ENCODE measurements at places on chromosomes 6 and 20. TPM values are rescaled to one million over a fixed set of nuclear protein-coding genes. Genes with fewer than 3 reads are reported as not detected.

DNA sequence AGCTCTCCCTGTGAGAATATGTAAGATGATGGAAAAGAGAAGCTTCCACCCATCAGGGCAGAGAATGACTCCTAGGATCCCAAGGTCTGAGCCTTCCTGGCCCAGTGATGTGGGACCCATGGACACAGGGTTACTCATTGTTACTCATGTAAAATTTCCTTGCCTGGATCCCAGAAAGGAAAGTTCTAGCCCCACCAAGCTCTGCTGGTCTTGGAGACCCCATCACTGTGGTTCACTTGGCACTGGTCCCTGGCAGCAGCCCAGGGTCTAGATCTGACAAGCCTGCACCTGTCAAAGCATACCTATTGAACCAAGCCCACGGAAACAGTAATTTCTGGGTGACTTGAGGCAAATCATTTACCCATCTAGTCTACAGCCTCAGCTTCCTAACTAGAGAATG is 22.1 kb downstream of the MDGA1 start:
- no peak for DNase-seq

DNA sequence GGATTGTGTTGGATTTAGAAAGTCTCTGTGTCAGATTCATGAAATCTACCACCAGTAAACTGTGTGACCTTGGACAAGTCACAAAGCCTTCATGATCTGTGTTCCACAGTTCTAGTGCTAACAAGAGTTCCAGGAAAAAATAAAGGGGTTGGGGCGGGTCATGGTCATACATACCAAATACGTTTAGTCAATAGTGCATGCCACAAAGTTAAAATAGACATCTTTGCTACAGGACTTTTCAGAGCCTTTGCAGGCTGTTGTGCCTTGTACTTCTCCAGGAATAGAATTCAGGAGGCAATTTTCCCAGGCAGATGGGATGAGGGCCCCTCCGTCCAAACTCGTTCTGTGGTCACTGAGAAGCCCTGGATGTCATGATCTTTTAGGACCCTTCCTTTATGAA is 127.2 kb downstream of the EYA2 start:
- DNase-seq: no peak

The LY6G6D gene
- not detected for total RNA-seq

- DNase-seq: no peak
Measured at GRCh38 chr6:42405021-42405420, 46.7 kb downstream of the TRERF1 start.

DNA sequence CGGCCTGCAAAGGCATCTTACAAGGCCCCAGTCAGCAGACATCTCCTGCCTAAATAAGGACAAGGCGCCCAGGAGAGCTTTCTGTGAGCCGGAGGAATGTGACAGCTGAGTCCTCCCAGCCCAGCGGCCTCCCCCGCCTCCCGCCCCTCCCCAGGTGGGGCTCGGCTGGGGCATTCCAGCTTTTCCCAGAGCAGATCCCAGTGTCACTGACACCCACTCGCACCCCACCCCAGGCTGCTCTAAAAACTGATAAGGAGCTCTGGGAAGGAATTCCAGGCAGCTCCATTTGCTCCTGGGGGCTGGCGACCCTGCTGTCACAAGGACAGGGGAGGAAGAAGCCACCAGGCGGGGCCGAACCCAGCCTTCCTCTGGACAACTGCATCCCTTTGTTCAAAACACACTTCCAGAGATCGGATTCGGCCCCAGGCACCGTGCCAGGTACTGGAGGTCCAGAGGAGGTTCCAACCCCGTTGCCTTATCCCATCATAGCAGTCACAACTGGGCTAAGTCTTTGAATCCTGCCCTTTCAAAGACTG is 49.7 kb downstream of the JPH2 start:
- peak; percentile 52 for DNase-seq

DNA sequence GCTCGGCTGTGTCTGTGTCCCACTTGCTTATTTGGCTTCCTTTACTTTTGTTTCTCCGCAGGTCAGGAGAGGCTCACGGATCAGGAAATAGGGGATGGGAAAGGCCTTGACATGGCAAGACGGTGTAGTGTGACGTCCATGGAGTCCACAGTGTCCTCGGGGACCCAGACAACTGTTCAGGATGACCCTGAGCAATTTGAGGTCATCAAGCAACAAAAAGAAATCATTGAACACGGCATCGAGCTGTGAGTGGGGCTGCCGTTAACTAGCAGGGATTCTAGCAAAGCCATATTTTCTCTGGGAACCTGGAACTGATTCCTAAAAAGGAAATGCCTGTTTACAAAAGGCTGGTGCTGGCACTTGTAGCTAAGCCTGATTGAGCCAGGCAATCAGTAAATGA is 54.4 kb downstream of the ARFGEF2 start:
- no peak for DNase-seq

GRCh38 chr6:33445119-33445603 is 9.2 kb upstream of the ZBTB9 start:
- no peak for DNase-seq

The ADA gene
- total RNA-seq: 29.2 TPM

DNA sequence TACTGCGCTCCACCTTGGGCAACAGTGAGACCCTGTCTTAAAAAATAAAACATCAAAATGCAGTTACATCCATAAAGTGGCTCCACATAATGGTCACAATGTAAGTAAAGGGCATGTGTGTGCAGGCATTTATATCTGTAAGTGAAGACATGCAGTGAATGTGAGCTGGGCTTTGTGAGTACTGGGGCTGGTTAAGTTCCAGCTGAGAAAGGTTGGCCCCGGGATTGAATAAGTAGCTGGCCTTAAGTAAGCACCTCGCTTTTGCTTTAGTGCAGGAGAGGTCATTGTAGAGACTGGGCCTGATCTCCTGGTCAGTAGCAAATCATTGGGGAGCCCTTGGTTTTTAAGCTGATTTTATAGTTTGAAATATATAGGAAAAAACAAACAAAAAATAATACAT is 8.0 kb downstream of the QKI start:
- DNase-seq: no peak

The LTB gene
- 1.0 TPM for total RNA-seq

DNA sequence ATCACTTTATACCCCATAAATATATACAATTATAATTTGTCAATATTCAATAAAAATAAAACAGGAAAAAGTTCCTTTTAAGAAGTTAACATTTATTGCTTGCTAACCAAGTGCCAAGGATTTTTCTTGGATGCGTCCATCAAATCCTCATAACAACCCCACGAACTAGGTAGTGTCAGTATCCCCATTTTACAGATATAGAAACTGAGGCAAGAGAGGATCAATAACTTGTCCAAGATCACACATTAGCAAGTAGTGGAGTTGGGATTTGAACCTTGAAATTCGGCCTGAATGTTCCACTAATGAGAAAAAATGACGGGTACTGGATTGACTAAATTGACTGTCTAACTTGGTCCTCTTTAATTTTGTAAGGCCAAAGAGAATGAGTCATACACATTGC is 5.7 kb upstream of the L3MBTL3 start:
- DNase-seq: no peak

DNA sequence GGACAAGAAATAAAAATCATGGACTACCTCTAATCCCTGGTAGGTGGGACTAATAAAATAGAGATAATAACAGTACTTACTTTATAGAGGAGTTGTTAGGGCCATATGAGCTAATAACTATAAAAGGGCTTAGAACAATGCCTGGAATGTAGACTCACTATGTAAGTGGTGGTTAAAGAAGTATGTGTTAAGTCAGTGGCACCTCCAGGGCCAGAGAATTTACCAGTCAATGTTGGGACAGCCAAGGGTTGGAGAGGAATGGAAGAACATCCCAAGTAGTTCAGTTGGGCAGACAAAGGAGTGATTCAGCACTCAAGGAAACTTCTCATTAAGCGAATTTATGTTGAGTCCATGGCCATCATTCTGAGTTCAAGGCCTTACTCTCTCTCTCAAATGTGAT is 116.8 kb downstream of the OTOR start:
- DNase-seq: no peak

DNA sequence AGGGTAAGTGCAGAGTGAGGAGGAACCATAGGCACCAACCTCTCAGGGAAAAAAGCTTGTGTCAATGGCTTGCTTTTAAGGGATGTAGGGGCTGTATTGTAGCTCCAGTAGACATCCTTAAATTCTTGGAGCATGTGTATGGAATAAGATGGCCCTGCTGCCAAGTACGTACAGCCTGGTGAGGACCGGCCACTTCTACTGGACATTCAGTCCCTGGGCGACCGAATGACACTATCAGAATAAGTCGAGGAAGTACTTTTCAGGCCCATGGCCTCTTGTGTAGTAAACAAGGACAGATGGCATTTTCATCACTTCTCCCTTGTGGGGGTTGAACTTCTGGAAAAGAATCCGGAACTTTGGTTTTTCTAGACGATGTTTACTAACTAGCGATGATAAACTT is 32.8 kb downstream of the GFRA4 start:
- DNase-seq: no peak

GRCh38 chr6:40395066-40395697 is 192.0 kb downstream of the LRFN2 start:
- no peak for DNase-seq

DNA sequence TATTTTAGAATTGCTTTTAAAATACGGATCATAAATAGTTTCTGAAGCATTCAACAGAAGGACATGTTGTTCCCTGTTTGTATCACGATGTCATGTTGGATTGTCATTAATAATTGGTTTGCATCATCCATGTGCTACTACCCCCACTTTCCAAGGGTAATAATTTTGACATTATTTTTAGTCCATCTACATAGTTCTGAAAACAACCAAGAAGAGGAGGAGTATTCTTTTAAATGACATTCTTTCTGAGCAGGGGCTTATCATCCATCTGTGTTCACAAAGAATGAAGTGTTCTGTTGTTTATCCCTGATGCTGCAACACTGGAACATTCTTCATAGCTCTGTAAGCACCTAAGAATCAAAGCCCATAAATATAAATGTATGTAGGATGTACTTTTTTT is 151.0 kb upstream of the CITED2 start:
- DNase-seq: no peak

GRCh38 chr6:170286246-170286933 is 4.5 kb downstream of the DLL1 start:
- DNase-seq: no peak

The OLIG3 gene
- 5.4 TPM for total RNA-seq

DNA sequence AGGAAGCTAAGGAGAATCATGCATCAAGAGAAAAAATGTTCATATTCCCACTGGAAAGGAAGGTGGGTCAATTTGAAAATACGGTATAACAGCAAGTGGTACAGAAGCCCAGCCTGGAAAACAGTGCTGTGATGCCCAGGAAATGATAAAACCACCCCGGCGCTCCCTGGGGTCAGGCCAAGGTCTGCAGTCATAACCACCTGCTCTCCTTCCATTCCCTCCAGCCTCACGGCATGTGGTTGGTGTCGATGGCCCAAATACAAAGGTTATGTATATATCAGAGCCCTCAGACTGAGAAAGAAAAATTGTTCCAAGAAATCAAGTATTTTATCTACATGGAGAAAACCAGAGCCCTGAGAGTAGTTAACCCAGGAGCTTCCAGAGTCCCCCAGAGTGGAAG is 208.1 kb upstream of the CDYL start:
- DNase-seq: no peak

DNA sequence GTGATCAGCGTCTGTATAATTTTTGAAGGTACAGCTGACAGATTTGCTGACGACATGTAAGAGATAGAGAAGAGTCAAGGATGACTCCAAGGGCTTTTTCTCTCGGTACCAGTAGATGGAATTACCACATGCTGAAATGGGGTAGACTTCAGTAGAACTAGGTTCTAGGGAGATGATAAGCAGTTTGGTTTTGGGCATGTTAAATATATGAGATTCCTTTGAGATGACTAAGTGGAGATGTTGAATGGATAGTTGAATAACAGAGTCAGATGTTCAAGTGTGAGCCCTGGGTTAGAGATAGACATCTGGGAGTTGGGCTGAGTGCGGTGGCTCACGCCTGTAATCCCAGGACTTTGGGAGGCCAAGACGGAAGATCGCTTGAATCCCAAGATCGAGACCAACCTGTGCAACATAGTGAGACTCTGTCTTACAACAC is 50.0 kb downstream of the PHF20 start:
- no peak for DNase-seq

The NKAIN2 gene
- total RNA-seq: 0.64 TPM

The SLC22A2 gene
- total RNA-seq: 0.44 TPM

GRCh38 chr20:51583073-51583472 is 40.6 kb upstream of the NFATC2 start:
- no peak for DNase-seq

DNA sequence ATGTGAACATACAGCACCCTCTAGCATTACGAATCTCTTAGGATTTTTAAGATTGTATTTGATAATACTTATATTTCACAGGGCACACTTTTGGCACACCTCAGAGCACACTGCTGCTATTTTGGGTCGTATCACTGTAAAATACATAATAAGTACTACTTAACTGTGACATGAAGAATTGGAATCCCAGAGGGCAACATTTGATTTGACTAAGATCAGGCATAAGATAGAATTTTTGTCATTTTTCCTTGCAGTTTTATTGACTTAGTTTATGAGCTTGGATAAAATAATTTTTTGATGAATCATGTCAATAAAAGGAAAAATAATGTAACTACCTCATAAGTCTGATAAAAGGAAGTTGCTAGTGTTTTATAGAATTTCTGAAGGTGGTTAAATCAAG is 22.4 kb downstream of the MRS2 start:
- DNase-seq: no peak

GRCh38 chr6:84764332-84765049 is at the start of gene TBX18:
TSS of gene TBX18 (minus strand) at chr6:84764598. CDS start at chr6:84764181, 417 bp downstream.
- DNase-seq: peak; percentile 97

The LIN28B gene
- total RNA-seq: 82.0 TPM

DNA sequence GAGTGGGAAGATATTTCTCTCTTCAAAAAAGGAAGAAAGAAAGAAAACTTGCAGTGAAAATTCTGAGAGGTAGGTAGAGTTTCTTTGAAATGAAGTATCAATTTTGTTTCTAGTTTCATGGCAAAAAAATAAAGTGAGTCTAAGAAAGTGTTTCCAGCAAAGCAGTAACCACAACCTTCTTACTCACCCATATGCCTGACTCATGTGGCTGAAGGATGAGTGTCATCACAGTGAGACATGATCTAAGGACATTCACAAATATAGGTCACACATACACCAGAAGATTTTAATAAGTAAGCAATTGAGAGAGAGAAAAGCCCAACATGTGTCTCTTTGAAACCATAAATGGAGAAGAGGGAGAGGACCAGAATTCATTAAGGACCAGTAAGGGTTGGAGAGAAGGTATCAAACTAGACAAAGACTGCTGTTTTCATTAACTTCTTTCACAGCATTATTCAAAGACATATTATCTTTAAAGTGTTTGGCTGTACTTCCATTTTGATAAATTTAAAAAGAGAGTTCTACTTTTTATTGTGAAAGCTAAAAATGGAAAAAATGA is 169.5 kb downstream of the FRK start:
- DNase-seq: no peak

GRCh38 chr6:28258877-28259777 is at the start of gene NKAPL:
TSS of gene NKAPL (plus strand) at chr6:28259297. CDS start at chr6:28259372, 75 bp downstream.
- peak; percentile 24 for DNase-seq

The HLA-G gene
- total RNA-seq: 1.1 TPM

DNA sequence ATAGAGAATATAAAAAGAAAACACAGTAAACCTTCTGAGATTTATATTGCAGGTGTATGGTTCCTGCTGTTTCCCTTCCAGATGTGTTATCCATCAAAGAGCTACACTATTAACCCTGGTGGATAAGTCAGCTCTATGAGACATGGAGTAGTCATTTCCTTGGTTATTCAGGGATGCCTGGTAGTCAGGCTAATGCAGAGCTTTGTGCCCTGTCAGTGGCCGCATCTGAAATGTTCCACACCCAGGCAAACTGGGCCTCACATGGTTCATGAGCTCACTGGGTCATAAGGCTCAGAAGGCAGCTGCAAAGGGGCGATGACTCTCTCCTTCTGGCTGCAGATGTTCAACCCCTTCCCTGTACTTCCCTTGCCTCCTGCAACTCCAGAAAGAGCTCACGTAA is 473.6 kb downstream of the EPHA7 start:
- no peak for DNase-seq
